Osteocyte (in vitro differentiated cells): ENCODE measurements at places on chromosomes 3 and 15.

DNA sequence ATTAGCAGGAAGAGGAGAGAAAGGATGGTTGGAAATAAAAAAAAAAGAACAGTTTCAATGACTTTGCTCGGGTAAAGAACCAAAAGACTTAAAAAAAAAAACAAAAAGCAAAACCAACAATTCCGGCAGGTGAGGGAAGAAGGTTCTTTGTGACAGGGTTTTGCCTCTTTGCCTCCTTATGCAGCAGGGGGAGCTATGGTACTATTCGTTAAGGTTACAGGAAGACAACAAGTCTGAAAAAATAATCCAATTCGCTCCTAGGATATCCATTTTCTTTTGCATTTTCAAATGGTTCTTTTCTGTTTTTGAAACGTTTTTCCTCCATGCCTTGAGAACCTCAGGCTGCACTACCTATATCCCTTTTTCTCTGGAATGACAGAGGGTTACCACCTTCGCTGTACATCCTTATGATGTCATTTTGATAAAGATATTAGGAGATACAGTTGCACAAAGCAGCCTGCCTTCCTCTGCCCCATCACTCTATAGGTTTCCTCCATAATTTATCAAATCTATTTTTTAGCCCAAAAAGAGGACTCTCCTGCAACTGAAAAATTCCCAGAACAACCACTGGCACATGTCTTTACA is 55.0 kb downstream of the CFAP20DC start:
- no peak for DNase-seq

- no peak for DNase-seq
Observed at GRCh38 chr3:192364316-192364715, 363.0 kb downstream of the FGF12 start.

GRCh38 chr3:7700539-7700938 is 801.1 kb upstream of the LMCD1 start:
- DNase-seq, result no peak

DNA sequence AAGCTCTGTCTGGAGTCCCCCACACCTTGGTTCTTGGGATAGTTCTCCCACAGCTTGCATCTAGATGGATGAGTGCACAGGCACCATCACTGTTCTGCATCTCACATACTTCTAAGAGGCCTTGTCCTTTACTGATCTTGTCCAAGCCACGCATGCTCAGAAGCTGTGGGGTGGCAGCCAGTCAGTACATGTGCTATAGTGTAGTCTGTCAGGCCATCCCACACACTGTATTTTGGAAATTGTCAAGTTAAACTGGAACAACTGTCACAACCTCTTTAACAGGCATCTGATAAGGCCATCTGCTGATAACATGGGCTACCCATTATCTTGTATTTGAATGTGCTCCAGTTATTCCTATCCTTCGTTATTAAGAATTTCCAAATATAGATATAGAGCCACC is 296.5 kb upstream of the AZI2 start:
- DNase-seq, result no peak

- DNase-seq, result no peak
Observed at GRCh38 chr3:20510396-20510795, 324.4 kb upstream of the SGO1 start.
